Neural crest cell (in vitro differentiated cells): ENCODE measurements at places on chromosomes 13 and 19.

GRCh38 chr13:105625691-105626090, 909.8 kb downstream of the EFNB2 start:
- DNase-seq = no peak

- DNase-seq = no peak
These were observed 26.4 kb downstream of the DNM2 start for GRCh38 chr19:10744253-10744798.

- no peak for DNase-seq
These were observed 22.8 kb downstream of the CAPN12 start for GRCh38 chr19:38721496-38721895.

DNA sequence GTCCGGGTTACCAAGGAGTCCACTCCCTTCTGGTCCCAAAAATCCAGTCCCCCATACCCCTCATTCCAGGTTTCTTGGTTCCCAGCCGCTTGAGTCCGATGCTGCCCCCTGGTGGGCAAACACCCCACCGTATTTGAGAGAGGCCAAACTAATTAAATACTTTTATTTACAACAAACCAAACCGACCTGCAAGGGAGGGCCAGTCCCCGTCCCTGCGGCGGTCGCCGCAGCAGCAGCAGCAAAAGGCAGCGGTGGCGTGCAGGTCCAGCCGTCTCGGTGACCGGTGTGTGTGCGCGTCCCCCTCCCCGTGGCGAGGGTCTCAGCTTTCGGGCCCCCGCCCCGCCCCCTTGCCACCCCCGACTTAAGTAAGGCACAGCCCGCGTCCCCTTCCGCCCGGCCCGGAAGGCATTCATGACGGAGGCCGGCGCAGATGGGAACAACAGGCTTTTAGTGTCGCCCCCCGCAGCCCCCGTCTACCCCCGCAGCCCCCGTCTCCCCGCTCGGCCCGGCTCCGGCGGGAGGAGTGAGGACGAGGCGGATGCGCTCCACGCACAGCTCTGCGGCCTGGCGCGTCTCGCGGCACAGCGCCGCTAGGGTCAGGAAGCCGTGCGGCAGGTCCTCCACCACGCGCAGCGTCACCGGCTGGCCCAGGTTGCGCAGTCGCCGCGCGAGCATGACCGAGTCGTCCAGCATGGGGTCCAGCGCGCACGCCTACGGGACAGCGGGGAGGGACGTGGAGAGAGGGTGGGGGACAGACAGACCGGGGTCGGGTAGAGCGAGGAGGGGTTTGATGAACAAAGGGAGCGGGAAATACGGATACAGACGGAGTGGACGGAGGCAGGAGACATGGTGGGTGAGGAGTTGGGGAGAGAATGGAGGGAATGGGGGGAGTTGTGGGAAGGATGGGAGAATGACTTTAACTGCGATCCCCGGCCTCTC, 11.5 kb upstream of the CNFN start:
- DNase-seq = peak; percentile 94

DNA sequence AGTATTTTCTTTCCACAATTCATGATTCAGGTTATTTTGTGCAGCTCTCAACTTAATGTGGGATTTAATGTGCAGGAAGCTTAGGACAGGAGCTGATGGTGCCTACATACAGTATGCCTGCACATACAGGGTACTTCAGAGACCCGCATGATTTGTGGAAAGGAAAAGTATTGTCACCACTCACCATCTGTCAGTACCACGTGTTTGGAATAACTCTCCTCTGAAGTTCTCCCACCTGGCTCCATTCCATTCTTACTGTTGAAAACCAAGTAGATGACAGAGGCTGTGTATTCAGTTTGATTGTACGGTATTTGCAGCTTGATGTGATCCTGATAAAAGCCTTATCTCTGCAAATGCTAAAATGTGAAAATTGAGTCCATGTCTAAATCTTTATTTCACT, 85.7 kb downstream of the ZAR1L start:
- DNase-seq = no peak

GRCh38 chr19:38691938-38692457, 44.5 kb downstream of the ACTN4 start:
- DNase-seq = no peak

GRCh38 chr19:10262771-10263170, 8.1 kb upstream of the ICAM1 start:
- DNase-seq = no peak

- no peak for DNase-seq
These were observed 32.5 kb downstream of the CCDC70 start for GRCh38 chr13:51894239-51894638.

DNA sequence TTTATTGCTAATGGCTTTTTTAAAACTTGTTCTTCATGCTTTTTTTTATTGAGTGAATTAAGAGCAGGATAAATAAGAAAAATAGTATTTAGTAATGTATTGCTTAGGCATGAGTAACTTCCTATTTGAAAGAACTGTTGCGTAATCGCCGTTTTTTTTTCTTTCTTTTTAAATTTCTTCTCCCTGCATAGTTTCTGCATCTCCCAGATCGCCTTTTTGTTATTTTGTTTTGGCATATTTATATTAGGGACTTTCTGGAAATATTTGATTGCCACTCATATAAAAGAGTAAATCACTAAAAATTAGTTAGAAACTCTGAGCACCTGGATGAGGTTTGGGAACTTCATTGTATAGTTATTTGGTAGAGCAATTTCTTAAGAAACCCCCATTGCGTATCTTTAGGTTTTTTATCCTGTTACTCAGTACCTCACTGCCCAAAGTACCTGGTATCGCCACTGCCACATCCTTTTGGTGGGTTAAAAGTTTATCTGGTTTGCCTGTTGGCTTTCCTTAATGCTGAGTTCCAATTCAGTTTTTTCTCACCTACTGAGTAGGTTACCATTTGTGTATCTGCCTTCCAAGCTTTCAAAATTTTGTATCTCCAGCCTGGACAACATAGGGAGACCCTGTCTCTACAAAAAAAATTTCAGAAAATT, 36.2 kb upstream of the LPAR6 start:
- DNase-seq = no peak

GRCh38 chr19:42252365-42253244, 2.3 kb downstream of the ERF start:
- peak; percentile 33 for DNase-seq
